ENCODE measurements at places on chromosomes 13 and 19.
A peak's percentile ranks its signal among the peaks of the same experiment; 100 is the strongest.

DNA sequence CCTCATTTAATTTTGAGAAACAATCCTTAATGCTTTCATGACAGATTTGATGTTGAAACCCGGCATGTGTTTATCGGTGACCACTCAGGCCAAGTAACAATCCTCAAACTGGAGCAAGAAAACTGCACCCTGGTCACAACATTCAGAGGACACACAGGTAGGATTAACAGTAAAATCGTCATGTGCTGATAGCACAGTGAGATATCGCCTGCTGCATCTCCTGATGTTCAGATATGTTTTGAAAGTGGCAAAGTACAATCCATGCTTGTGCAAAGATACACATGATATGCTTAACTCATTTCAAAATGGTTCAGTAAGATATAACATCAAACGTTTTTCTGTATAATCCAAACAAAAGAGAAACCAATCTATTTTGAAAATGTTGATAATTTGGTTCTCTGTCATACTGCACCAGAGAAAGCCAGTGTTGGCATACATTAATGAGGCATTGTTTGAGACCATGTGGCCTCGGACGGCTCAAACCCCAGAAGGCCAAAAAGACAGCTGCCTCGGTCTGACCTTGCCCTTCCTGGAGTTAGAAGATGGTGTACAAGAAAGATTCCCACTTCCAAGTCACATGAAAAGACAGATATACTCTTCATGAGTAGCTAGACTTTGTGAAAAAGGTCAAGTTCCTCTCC, 76.2 kb downstream of the DHRS12 start:
- DNase-seq, result no peak

DNA sequence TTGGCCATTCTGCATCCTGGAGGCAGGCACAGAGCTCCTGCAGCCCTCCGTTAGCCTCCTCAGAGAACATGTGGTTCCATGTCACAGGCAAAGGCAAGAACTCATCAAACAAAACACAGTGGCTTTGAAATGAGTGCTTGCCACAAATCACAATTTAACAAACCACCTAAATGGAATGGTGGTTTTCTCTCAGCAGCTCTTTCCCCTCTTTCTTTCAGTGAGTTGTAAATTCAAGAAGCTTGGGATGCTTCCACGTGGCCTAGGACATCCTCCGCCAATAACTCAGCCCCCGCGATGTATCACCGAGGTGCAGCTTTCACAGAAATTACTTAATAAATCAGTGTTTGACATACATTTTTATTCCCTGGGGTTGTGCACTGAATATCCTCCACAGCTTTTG, 65.4 kb upstream of the RFC3 start:
- no peak for DNase-seq

- no peak for DNase-seq
These were observed 1273.3 kb upstream of the ATXN8OS start for GRCh38 chr13:68834375-68834774.

DNA sequence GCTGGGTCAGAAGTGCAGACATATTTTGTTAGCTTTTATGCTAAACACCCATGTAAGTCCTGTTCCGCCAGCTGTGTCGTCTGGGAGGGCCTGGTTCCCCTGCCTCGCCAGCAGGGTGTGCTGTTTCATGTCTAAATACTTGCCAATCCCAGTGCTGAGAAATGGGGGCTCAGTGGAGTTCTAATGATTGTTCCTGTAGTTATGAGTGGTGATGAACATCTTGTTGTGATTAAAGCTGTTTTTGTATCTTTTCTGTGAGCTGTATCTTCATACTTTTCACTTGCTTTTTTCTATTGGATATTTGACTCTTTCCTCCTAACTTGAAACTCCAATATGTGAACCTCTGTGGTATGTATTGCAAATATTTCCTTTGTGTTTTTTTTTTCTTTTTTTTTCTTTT, 32.7 kb downstream of the KDM4B start:
- peak; percentile 57 for DNase-seq

DNA sequence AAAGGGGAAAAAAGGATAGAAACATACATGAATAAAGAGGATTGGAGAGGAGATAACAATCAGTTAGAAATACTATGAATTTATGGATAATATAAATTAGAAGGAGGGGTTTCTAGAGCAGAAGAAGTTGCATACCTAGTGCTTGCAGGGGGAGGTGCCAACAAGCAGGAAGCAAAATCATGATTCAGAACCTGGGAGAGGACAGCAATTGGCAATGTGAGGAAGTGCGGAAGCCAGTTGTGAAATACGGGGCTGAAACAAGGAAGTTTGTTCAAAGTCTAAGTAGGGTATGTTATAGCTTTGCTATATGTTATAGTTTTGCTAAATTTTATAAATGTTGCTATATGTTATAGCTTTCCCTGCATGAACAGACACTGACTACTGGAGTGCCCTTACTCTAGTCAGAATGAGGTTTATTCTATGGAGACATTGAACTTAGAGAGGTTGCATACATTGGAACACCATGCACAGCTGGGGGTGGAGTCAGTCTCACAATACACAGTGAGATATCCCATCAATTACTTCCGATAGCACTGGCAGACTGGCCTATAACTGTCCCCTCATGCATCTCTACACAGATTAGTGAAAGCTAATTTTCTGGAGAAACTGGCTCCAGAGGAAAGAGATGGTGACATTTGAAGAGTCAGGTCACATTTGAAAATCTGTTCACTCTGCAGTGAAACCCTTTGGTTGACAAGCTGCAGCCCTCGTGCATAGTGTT, 92.1 kb downstream of the GPC6 start:
- DNase-seq, result no peak

GRCh38 chr13:95926231-95926630, 127.0 kb downstream of the UGGT2 start:
- no peak for DNase-seq

DNA sequence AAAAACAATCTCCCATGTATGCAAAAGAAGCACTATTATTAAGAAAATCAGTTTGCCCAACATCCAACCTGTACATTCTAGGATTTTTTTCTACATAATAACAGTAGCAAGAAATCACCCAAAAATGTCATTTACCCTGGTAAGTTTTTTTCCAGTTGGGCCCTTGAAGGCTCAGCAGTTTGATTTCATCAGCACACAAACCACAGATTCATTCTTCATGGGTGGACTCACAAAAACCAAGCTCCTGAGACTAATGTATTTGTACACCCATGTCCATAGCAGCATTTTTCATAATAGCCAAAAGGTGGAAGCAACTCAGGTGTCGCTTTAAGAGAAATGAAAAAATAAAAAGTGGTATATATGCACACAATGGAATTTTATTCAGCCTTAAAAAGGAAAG, 210.1 kb downstream of the TBC1D4 start:
- no peak for DNase-seq

DNA sequence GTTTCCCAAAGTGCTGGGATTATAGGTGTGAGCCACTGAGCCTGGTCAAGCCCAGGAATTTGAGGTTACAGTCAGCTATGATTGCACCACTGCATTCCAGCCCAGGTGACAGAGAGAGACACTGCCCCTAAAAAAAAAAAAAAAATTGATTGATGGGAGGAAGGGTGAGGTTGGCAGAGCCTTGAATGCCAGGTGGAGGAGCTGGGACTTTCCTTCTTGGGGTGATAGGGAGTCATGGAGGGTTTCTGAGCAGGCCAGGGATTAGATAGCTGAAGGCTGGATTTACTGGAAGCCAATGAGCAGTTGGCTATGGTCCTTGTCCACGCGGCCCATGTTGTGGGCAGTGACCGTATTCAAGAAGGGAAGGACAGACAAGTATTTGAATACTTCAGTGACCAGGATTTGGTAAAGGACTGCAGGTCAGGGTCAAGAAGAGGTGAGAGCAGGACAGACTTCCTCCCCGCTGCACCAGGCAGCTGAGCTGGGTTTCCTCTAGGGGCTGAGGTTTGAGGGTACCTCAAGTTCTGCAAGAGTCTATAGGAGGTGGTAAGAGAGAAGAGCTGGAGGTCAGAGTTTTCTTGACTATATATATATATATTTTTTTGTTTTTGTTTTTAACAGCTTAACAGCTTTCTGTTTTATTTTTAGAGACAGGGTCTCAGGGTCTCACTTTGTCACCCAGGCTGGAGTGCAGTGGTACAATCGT, 6.9 kb upstream of the ICAM4 start:
- no peak for DNase-seq

DNA sequence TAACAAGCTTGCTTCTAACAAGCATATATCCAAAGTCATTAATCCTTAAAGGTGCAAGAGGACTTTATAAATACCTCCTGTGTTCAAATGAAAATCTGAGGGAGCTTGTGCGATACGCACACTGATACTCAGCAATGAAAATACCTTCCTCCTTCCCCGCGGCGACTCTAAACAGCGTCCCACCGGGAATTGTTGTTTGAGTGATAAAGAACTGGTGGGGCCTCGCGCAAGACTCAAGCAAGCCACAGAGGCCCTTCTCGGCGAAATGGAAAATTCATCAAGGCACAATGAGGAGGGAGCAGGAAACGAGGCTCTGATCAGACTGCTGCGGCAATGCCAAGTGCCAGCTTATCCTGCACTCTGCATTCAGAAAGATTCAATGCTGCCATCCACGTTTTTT, 126.7 kb downstream of the ABCC4 start:
- no peak for DNase-seq

DNA sequence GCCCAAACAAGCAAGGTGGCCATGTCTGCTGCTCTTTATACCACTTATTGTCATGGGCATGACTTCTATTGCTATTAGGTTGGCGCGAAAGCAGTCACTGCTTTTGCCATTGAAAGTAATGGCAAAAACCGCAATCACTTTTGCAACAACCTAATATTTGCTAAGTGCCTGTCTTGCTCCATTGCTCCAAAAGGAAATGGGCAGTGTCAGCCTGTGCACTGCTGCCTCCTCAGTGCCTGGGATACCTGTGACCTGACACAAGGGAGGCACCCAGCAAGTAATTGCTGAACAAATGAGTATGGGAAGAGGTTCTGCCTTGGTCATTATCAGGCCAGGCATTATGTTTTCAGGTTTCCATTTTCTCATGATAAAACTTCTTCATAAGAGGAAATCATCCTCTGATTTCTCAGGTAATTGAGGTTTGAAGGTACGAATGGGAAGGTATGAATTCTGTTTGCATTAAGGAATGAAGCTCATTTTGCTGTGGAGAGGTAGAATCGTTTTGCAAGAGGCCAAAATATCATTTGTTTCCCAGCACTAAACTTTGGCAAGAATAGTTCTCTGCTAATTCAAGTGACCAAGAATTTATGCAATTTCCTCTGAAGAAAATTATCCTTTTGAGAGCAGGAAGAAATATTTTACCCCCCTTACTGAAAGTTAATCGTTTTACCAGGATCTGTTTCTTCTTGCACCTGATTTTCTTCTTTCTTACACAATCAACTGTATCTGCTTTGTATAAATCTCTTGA, 128.4 kb upstream of the SPRY2 start:
- no peak for DNase-seq

DNA sequence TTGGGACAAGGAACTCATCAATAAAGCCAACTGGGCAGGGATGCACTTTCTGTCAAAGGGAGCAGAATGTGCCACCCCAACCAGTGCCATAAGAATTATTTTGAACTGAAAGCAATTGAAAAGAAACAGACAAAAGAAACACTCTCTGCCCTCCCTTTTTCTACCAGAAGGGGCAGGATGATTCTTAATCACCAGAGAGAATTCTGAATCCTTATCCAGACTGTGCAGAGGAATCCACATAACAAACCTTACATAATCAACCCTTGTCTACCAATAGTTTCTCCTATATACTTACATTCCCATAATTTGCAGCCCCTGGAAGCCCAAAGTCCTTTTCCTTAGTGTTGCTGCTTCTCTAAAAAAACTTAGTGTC, 520.7 kb upstream of the NBEA start:
- DNase-seq, result no peak

DNA sequence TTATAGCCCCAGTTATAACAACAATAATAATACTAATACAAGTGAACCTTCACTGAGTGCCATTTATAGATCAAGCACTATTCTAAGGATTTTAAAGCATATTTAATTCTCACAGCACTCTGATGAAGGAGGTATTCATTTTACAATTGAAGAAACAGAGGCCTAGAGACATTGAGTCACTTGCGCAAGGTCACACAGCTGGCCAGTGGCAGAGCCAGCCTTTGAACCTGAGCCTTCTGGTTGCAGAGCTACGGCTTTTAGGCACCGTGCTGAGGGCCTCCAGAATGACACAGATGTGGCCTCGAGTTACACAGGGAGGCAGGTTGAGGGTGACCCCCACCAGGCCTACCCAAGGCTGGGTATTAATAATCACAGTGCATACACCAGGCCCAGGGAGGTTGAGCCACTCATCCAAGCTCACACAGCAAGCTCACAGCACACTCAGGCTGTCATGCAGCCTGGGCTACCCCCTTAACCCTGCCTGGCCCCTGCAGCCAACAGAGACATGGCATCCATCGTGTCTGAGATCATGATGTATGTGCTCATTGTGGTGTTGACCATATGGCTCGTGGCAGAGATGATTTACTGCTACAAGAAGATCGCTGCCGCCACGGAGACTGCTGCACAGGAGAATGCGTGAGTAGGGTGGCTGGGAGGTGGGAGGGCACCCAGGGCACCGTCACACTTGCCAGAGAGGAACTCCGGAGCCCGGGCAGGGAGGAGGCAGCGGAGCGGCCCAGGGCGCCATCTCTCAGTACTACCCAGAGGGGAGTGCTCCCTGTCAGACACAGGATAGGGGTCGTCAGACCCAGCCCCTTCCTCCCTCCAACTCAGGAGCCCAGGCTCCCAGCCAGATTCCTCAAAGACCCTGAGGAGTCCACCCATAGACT, 2.7 kb upstream of the HPN start:
- no peak for DNase-seq

GRCh38 chr13:29459813-29460355, 135.6 kb downstream of the SLC7A1 start:
- no peak for DNase-seq

DNA sequence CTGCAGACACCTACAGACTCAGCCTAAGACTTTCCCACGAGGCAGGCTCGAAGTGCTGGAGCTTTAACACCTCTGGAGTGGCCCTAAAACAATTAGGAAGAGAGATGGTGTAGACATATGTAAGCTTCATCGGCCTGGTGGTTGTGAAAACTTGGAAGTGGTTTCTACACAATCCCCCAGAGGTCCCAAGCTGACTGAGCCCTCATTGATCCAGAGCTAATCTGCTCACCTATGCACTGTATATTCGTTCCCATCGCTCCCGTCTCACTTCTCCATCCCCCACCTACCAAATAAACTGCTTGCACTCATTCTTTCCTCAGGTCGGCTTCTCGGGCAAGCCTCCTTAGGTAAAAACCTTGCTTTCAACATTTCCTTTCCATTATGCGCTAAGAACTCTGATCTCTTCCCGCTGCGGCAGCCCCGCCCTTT, 767 bp upstream of the ZNF793 start:
- DNase-seq, result no peak

DNA sequence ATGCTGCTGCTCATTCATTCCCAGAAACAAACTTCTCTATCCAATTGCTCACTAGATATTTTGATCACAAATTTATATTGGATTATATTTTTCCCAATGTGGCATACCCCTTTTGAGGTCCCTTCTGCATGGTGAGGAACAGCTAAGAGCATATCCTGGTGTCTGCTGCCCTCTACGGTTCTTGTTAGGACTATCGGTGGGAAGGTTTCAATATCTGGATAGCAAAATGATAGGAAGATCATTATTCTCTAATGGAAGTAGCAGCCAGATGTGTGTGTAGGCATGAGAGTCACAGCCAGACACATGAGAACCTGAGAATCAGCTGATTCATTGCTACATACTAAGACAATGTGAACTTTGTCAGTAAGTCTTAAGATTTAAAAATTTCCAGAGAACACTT, 1422.4 kb upstream of the MIR17HG start:
- DNase-seq, result no peak
